NCI-H187 (cell line): ENCODE measurements at places on chromosomes 1 and 21.

DNA sequence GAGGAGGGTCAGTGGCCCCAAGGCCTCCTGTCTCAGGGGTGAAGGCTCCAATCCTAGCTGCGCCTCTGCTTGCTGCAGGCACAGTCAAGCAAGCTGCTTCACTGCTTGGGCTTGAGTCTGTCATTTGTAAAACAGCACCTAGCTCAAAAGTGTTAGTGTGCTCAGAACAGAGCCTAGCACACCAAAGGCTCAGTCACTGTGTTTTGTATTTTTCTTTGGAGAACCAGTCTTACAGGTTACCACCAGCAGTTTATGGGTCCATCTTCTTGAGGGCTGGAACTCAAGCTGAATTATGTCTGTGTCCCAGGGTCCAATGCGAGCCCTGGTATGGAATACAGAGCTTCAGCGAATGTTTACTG, 113.6 kb downstream of the DMRTB1 start:
- no peak for DNase-seq

DNA sequence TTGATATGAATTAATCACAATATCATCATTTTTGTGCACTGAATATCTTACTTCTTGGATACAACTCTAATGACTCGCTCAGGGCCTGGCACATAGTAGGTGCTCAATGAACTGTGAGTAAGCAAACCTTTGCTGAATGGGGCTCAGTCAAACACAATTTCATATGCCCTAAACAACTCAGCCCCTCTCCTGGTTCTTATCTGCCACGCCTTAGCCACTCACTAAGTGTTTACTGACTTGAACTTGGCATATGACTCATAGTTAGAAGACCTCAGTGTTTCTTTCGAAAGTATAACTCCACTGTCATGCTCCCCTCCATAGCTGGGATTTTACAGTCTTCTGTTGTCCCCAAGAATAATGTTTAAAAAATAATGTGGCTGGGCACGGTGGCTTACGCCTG, 4.8 kb upstream of the IFNLR1 start:
- DNase-seq: no peak

DNA sequence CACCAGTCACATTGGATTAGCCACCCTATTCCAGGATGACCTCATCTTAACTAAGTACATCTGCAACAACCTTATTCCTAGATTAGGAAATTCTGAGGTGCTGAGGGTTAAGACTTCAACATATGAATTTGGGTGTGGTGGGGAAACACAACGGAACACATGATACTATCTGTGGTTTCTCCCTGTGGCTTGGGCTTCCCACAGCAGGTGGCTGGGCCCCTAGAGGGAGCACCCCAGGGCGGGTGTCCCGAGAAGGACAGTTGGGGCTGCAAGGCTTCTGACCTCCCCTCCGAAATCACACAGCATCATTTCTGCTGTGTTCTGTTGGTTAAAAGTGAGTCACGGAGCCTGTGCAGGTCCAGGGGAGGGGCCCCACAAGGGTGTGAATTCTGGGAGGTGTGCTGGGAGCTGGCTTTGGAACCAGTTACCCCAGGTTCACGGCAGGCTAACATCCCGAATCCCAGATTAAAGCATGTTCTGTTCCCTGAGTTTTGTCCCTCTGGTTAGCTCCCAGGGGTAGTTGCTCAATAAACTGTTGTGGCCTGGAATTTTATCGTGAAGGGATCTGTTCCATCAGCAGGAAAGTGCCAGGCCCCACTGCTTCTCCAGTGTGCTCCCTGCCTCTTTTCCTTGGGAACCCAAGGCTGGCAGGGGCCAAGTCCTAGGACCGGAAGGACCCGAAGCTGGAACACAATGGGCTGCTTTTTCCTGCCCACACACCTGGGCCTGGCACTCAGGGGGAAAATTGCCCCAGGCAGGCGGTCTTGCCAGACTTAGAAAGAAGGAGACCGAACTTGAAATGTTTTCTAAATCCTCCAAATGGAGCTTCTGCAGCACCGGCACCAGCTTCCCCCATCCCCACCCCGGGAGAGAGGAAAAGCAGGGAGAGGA, 154.0 kb upstream of the WNT4 start:
- DNase-seq: no peak

- no peak for DNase-seq
Observed at GRCh38 chr1:247448107-247448791, 9.7 kb downstream of the OR2B11 start.

GRCh38 chr1:22285549-22286396, 142.9 kb upstream of the WNT4 start:
- DNase-seq: no peak

GRCh38 chr1:98766255-98766654, 104.7 kb downstream of the SNX7 start:
- no peak for DNase-seq

DNA sequence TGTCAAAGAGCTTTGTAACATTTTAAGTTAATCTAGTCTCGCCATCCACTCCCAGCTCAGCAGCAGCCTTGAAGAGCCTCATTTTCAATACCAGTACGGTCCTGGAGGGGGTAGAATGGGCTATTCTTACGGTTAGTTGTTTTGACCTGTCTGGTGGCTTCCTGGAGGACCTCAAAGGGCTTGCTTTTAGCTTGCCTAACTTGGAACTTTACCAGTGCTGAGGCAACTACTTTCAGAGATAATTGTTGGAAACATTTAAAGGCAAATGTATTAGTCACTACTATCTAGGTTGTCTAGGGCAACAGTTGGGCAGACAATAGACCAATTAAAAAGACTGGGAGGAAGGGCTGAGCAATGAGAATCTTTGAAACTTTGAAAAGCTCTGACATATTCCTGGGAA, 56.0 kb downstream of the TTLL7 start:
- DNase-seq: no peak

- no peak for DNase-seq
Observed at GRCh38 chr1:232101231-232101630, 474.6 kb downstream of the DISC1 start.

DNA sequence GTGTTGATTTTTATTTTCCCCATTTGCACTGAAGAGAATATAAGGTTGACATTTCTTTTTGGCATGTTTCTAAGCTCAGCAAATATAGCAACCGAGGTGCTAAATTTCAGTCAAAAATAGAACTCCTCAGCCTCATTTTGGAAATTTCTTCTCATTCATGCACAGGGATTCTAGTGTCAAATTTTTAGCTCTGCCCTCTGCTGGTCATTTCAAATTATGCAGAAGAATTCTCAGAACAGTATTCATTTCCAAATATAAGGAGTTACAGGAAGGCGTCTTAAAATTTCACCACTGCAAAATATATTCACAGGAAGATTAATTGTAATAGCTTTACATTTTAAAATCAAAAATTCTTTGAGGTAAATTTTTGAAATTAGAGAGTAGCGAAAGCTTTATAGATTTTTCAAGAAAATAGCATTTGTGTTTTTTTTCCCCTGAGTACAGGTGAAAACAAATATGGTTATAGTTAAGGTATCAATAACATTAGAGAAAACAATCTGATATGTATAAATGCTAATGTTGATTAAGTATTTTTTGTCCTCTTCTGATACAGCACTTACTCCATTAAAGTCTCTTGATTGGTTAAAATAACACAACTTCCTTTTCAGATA, 57.9 kb downstream of the FMN2 start:
- DNase-seq: no peak

DNA sequence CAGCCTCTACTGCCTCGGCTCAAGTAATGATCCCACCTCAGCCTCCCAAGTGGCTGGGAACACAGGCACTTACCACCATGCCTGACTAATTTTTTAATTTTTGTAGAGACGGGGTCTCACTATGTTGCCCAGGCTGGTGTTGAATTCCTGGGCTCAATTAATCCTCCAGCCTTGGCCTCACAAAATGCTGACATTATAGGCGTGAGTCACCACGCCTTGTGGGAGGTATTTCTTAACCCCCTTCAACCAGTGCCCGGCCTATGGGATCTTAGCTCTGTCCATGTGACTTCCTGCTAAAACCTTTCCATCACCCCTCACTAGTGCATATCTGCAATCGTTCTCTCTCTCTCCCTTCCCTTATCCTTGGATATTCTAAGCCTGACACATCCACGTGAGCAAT, 86.4 kb downstream of the FOXD2 start:
- DNase-seq: no peak

- no peak for DNase-seq
Observed at GRCh38 chr1:36530261-36530660, 47.5 kb upstream of the CSF3R start.

DNA sequence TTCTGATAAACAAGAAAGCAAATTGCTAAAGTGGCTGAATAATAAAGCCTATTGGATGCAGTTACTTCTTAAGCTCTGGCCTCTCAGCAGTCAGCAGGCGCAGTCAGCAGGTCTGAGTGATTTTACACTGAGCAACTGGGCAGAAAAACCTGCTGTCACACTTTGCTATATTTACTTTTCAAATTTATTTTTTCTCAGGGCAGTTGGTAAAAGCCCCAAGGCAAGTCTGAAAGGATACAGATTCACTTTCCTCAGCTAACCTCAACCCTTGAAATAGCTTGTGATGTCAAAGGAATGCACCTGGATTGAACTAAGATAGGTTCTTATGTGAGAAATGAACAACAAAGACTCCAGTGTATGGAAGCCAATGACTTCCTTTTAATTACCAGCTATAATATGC, 34.0 kb downstream of the ATP5PF start:
- DNase-seq: no peak

DNA sequence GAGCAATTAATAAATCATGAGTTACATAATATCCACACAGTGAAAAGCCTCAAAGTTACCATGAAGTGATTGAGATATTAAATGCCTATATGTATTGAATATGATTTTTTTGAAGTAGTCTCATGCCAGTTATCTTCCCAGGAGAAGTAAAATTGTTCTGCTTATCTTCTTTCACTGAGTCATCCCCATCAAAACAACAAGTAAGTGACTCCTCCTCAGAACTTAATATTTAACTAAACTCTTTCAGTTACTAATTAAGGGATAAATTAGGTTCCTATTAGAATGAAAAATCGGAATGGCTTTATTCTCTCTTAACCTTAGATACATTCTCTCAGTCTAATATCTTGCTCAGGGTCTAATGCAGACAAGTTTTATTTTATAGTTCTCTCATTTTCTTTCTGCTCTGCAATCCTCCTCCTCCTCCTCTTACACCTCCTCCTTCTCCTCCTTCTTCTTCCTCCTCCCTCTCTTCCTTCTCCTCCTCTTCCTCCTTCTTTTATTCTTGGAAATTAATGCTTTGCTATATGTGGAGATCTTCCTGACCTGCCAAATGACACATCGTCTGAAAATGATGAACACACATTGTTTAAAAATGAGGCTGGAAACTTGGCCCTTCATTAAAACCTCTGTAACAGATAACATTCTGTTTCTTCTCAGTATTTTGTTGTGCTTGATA, 110.9 kb downstream of the RUNX1 start:
- no peak for DNase-seq

- DNase-seq: no peak
Observed at GRCh38 chr1:27778056-27778455, 5.0 kb downstream of the STX12 start.

DNA sequence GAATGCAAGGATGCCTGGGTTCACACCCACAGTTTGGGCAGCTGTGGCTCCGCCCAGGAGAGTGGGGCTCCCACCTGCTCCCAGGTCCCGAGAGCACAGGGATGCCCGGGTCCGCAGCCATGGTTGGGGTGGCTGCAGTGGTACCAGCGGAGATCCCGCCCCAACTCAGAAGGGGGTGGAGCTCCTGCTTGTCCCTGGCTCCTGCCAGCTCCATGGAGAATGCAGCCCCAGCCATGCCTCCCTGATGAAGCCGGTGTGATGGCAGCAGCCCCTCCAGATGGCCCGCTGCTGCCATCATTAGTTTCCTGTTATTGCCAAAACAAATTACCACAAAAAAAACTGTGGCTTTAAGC, 113.1 kb upstream of the RUNX3 start:
- DNase-seq: no peak

- no peak for DNase-seq
Observed at GRCh38 chr1:100706856-100707255, 12.7 kb upstream of the VCAM1 start.

DNA sequence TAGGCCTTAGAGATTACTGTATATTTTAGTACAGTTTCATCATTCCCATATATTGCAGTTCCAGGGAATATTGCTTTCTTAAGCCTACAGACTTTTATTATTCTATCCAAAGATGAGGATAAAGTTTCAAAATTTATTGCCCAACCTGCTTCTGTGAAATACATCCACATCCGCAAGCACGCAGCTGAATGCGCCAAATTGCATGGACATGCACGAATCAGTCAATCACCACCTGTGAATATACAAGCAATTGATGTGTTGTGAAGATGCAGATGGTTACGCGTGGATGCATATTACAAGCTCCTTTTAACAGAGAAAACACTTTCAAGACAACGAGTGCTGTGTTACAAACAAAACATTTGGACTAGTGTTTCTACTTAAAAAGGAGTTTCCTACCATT, 577.8 kb upstream of the PLXNA2 start:
- DNase-seq: no peak

- peak; percentile 26 for DNase-seq
Observed at GRCh38 chr1:234743791-234744611, 134.0 kb upstream of the IRF2BP2 start.

DNA sequence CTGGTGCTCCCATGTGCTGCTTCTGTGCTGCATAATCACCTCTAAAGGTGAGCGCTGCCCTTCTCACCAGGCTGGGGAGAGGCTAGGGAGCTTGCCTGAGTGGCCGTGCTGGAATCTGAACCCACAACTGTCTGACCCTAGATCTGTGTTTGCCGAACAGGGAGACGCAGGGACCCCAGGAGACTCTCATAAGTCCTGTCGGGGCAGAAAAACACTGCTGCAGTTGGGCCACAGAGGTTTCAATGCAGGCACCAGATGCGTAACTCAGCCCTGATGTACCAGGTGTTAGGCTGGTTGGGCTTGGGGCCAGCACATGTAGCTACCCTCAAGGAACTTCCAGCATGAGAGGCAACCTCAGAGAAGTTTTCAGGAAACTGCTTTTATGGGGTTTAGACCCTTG, 49.5 kb upstream of the DMRTB1 start:
- DNase-seq: no peak

DNA sequence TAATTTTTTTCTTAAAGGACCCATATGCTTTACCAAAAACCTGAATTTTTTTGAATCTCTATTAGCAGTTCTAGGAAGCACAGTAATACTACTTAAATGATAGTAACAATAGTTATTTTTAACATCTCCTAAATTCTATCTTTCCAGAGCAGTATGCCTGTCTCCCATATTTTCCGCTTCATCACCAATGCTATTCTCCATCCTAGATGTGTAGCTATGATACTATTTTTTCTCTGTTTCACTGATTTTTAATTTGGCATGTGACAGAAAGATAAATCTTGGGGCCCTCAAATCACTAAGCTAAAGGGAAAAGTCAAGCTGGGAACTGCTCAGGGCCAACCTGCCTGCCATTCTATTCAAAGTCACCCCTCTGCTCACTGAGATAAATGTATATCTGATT, 102.3 kb upstream of the HMCN1 start:
- DNase-seq: no peak

- DNase-seq: no peak
Observed at GRCh38 chr1:21904704-21905520, 32.2 kb downstream of the HSPG2 start.

GRCh38 chr1:153770797-153771196, 4.4 kb upstream of the SLC27A3 start:
- DNase-seq: no peak

GRCh38 chr1:88780485-88780884, 96.4 kb downstream of the PKN2 start:
- no peak for DNase-seq

- DNase-seq: no peak
Observed at GRCh38 chr1:168164771-168165170, 14.0 kb upstream of the TIPRL start.
